ENCODE measurements at places on chromosomes 2 and 18.

DNA sequence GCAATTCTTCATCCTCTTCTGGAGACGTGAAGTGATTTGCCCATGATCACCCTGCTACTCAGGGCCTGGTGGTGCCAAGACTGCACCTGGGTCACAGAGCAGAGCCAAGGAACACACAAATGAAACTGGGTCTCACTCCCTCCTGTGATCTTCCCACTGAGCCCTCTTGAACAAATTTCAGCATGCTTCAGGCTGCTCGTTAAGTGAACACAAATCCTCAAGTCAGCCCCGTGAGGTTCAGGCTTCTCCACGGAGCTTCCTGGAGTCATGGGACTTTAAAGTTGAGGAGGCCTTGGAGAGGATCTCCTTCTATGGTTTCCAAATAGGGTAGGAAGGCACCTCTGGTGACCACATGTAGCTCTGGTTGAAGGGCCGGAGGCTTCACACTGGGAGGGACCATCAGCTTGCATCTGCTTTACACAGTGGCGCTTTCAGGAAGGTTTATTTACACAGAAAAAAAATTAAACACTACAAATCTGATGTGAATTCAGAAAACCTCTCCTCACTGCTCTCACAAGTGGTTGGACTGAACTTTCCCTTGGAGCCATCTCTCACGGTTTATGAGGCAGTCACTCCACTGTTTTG, 255.4 kb downstream of the LOXHD1 start:
- DNase-seq, result no peak

DNA sequence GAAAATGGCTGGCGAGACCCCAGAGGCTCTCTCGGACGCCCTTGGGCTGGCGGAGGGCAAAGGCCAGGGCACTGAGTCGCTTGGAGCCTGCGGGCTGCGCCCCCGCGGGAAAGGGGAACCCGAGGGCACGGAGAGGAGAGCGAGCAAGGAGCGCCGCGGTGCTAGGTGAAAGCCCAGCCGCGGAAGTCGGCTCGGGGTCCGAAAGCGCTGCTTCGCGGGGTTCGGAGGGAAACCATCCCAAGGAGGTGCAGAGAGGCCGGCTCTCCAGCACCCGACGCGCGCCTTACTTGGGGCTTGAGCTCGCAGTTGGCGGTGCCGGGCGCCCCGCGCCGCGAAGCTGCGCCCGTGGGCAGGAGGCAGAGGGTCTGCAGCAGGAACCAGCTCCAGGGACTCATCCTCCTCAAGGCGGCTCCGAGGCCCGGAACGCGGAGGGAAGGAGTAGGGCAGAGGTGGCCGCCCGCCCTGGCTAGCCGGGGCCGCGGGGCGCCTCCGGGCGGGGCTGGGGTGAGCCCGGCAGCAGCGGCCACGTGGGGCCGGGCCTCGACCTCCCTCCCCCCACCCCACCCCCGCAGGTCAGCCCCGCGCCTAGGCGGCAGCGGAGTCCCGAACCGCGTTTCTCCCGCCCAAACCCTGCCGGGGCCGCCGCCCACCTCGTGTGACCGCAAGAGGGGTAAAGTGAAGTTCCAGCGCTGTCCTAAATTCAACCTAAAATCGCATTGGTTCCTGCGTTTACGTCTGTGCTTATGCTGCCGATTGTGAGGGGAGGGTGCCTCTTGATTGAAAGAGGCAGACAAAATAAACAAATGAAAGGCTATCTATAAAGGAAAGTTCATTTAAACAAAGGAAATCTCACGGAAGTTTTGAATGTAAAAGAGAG, at the start of gene TRABD2A:
TRABD2A (minus strand) TSS at position 440 of the 877 bp plus-strand sequence; CDS start at position 395, 45 bp downstream.
- no peak for DNase-seq

GRCh38 chr2:170314744-170315447, 136.9 kb downstream of the MYO3B start:
- no peak for DNase-seq

DNA sequence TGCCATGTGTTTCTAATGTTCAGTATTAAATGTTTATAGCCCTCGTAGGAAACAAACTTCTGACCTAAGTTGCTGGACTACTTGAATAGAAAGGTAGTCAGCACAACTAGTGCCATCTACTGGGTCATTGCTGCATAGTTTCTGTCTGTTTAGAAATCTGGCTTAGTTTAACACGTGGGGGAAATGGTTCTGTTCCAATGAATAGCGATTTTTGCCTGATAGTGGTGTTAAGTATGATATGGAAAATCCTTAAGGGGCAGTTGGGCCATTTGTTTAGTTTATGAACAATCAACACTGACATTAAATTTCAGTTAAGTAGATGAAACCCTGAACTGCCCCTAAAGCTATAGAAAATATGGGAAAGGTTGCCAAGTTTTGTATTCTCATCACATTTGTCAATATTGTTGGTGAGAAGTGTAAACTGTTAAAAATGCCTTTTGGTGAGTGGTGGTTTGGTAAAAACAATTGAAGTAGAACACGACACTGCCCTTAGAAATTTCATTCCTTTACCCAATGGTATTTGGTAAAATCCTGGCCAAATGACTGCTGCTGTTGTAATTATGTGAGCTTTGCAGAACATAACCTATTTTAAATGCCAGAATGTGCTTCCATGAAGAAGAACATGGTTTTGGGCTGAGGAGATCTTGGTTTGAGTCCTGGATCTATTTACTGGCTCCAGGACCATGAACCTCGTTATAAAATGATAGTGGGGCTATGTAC, 13.2 kb downstream of the NABP1 start:
- peak; percentile 75 for DNase-seq

GRCh38 chr18:67634631-67635338, 118.3 kb upstream of the DSEL start:
- DNase-seq, result no peak

DNA sequence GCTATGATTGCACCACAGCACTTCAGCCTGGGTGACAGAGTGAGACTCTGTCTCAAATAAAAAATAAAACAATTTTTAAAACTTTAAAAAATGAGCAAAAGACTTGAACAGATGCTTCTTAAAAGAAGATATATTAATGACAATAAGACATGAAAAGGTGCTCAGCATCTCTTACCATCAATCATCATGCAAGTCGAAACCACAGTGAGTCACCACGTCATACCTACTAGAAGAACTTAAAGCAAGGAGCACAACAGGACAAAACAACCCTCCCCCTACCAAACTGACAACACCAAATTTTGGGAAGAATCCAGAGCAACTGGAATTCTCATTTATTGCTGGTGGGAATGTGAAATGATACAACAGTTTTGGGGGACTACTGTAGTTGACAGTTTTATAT, 251.6 kb downstream of the BCL2 start:
- no peak for DNase-seq

GRCh38 chr18:58788470-58788869, 76.2 kb upstream of the ZNF532 start:
- no peak for DNase-seq

DNA sequence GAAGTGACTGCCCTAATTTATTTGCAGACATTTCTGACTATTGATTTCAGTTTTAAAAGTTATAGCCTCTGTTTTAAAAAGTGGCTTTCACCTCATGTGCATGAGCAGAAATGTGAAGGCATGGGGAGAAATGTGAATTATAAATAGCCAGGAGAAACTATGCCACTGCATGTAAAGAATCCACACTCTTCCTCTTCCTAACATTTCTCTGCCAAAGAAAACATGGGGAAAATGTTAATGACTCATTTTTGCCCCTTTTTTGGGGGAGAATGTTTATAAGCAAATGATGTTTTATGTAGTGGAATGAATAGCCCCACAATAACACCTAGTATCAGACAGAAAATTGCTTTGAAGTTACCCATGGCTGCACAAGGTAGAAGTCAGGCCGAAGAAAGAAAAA, 249.0 kb upstream of the TANK start:
- no peak for DNase-seq

- no peak for DNase-seq
Observed at GRCh38 chr2:200397785-200398184, 91.3 kb downstream of the SPATS2L start.

GRCh38 chr2:178298785-178299212, 104.5 kb downstream of the OSBPL6 start:
- DNase-seq, result no peak

GRCh38 chr2:3476985-3477327, 42.4 kb downstream of the ADI1 start:
- DNase-seq, result no peak

- DNase-seq, result peak; percentile 19
Observed at GRCh38 chr2:223725494-223725893, 111.9 kb downstream of the AP1S3 start.

DNA sequence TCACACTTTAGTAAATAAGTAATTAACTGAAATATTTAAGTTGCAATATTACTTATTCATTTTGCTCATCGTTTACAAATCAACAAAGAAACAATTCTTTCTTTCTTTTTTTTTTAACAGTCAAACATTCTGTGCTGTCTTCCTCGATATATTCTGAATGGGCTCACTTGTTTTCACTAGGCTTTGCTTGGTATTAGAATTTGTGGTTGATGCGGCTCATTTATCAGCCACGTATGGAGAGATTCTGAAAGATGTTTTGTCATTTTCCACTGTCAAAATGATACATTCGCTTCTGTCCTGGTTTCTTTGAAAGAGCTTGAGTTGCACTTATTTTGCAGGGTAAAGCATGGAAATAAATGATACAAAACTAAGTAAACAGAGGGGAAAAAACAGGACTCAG, 323.7 kb downstream of the LRRTM1 start:
- no peak for DNase-seq

DNA sequence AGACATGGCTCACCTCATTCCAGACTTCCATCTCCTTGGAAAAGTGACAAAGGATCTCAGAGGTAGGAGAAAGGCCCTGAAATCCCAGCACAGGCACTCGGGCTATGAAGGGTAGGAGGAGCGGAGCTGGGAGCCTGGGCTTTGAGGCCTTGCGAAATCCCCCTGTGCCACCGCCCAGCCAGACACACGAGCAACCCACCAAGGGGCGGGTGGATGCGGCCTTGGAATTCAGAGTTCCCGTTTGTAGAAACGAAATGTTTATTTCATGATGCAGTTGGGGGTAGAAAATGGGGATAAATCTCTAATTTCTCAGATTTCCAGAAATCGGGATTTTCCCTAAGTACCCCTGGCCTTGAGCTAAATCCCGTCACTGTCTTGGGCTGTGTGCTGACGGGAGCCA, 177.1 kb upstream of the HDAC4 start:
- DNase-seq, result no peak

- DNase-seq, result no peak
Observed at GRCh38 chr2:206098471-206098870, 12.5 kb upstream of the INO80D start.

- DNase-seq, result no peak
Observed at GRCh38 chr2:31413025-31413424, 1.5 kb downstream of the XDH start.

- no peak for DNase-seq
Observed at GRCh38 chr18:53701697-53702096, 522.8 kb downstream of the MBD2 start.

GRCh38 chr2:101120124-101120996, 30.8 kb downstream of the TBC1D8 start:
- DNase-seq, result no peak

DNA sequence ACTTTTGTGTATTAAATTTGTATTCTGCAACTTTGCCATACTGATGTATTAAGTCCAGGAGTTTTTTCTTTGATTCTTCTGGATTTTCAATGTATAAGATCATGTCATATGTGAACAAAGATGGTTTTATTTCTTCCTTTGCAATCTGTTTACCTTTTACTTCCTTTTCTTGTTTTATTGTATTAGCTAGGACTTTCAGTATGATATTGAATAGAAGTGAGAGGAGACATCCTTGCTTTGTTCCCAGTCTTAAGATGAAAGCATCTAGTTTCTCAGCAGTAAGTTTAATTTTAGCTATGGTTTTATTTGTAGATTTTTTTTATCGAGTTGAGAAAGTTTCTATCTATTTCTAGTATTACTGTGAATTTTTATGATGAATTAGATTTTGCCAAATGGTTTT, 25.5 kb downstream of the VRK2 start:
- DNase-seq, result no peak

DNA sequence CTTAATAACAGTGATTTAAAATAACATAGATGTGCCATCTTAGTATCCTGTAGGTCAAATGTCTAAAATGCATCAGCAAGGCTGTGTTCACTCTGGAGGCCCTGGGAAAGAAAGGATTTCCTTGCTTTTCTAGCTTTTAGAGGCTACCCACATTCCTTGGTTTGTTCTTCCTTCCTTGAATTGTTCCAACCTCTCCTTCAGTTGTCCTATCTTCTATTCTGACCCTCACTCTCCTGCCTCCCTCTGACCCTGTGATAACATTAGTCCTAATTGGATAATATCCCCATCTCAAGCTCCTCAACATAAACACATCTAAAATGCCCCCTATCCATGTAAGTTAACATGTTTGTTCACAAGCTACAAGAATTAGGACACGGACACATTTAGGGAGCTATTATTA, 733.5 kb downstream of the SOCS6 start:
- no peak for DNase-seq

DNA sequence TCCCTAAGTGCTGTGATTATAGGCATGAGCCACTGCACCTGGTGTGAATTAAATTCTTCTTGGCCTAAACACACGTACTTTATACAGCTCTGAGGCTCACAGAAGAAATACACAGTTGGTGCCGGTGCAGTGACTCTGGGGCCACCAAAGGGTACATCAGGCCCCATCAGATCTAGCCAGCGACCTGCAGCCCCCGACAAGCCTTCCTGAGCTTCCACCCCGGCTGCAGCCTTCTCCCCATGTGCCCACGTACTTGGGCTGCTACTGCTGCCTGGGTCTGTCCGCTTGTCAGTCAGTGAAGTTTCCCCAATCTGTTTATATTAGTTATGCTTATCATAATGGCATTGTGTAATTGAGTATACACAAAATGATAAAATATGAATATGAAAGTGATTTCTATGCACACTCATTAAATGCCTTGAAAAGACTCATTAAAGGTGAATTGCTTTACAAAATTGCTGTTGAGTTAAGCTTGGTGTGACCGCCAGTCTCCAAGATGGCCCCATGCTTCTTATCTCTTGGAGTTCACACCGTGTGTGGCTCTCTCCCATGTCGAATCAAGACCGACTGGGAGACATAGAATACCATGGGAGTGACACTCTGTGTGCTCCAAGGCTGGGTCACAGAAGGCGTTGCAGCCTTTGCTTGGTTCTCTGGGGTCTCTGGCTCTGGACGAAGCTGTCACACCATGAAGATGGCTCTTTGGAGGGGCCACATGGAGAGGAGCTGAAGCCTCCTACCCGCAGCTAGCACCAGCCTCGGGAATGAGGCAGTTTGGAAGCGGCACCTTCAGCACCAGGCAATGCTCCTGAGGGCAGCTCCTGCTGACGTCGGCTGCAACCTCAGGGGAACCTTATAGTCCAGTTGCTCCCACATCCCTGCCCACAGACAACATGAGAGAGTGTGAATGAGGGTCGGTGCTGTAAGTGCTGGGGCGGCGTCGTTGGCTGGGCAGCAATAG, 29.2 kb upstream of the HPCAL1 start:
- no peak for DNase-seq

GRCh38 chr2:157875641-157876065, 477 bp downstream of the ACVR1 start:
- DNase-seq, result peak; percentile 16

Data from T47D (cell line).